ENCODE measurements at places on chromosomes 1 and 21.
A peak's percentile ranks its signal among the peaks of the same experiment; 100 is the strongest.

GRCh38 chr1:215545096-215545495, 22.0 kb upstream of the KCTD3 start:
- no peak for DNase-seq

GRCh38 chr1:6922096-6922931, 137.1 kb downstream of the CAMTA1 start:
- no peak for DNase-seq

GRCh38 chr1:23556635-23557470, 2.4 kb downstream of the ID3 start:
- no peak for DNase-seq

DNA sequence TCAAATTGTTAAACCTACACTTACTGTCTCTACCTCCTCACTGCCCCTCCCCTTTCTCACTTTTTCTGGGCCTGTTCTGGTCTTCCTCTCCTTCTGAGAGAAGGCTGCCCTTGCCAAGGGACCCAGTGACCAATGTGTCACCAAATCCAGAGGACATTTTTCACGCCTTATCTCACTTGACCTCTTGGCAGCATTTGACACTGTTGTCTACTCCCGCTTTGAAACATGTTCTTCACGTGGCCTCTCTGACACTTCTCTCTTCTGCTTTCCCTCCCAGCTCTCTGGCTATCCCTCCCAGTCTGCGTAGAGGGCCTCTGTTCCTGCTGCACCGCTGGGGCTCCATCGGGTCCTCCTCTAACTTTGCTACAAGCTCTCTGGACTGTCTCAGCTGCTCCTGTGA, 25.3 kb downstream of the KCNQ4 start:
- DNase-seq = no peak

- DNase-seq = peak; percentile 67
Observed at GRCh38 chr21:42145569-42146272, 73.2 kb upstream of the ABCG1 start.

DNA sequence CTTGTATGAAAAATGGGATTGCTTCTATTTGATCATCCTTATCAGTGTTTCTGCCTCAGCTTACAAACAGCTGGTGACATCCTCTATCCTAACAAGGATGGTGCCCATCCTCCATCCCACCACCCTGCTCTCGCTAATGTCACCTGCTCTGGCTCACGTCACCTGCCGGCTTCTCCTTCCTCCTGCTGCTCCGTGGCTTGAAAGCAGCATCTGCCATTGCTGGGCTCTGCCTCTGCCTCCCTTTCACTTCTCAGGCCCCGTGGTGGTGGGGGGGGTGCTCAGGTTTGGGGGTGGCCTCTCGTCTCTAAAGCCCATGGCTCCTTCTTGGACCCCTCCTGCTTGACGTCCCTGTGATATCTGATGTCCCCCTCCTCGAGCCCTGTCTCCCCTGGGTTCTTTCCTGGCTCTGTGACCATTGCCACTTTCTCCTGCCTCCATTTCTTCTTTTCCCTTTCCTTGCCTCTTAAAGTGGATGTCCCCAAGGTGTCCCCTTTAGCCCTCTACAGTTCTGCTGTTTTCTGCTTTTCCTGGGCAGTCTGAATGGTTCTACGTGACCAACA, 135.5 kb upstream of the ERRFI1 start:
- DNase-seq = no peak

DNA sequence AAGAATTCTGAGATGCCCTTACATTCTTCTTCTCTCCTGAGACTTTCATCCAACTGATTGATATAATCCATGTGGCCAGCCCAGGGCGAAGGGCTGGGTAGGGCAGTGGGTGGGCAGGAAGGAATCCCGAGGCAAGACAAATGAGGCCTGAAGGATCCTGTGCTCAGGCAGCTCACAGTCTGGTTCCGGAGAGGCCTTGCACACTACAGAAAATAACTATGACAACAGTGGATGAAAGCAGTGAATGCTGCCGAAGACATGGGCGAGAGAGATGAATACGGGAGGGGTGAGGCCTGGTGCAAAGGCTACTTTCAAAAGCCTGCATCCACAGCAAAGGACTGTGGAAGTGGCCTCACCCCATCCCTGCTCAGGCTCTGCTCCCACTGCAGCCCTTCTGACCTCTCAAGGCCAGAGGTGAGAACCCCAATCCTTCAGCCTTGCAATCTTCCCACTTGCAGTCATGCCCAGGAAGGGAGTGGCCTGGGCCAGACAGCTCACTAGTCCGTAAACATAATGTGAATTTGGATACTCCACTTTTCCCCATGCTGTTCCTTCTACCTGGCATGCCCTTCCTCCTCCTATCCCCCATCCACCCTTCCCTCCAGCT, 183.7 kb upstream of the EDN2 start:
- no peak for DNase-seq

- no peak for DNase-seq
Observed at GRCh38 chr1:71979882-71980281, 302.5 kb downstream of the NEGR1 start.

- no peak for DNase-seq
Observed at GRCh38 chr1:28890435-28890834, 23.9 kb upstream of the EPB41 start.

GRCh38 chr1:6753320-6754140, 31.7 kb upstream of the CAMTA1 start:
- no peak for DNase-seq

DNA sequence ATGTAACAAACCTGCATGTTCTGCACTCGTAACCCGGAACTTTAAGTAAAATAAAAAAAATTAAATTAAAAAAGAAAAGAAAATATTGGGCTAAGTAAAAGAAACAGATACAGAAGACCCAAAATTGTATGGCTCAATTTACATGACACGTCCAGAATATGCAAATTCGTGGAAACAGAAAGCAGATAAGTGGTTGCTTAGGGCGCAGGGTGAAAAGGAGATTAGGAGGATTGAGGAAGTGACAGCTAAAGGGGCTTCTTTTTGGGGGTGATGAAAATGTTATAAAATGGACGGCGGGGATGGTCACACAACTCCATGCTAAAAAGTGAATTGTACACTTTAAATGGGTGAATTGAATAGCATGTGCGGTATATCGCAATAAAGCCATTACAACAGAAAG, 27.4 kb upstream of the ZBTB21 start:
- DNase-seq = no peak

GRCh38 chr1:224831501-224831900, 98.0 kb upstream of the DNAH14 start:
- no peak for DNase-seq

- DNase-seq = no peak
Observed at GRCh38 chr1:103901072-103901471, 151.4 kb downstream of the AMY1C start.

DNA sequence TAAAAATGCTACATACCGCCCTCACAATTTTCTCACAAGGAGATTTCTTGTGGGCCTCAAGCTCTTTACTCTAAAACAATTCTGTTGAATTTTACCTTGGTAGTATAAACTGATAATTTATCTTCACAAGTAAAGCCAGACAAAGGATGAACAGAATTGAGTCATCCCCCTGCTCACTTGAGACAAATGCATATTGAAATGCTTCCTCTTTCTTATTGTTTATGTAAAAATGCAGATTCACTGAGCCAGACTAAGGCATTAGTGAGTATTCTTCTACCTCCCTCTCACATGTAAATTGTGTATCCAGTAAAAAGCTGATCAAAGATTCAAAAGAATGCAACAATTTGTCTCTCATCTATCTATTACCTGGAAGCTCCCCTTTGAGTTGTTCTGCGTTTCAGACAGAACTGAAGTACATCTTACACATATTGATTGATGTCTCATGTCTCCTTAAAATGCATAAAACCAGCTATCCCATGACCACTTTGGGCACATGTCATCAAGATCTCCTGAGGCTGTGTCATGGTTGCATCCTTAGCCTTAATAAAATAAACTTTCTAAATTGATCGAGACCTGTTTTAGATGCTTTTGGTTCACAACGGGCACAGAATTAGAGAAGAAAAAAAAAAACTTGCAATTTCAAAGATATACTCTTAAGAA, 743.1 kb upstream of the B3GALT2 start:
- no peak for DNase-seq

- DNase-seq = peak; percentile 32
Observed at GRCh38 chr1:39230261-39231190, 26.0 kb downstream of the MACF1 start.

GRCh38 chr1:200245473-200245872, 164.4 kb downstream of the ZNF281 start:
- no peak for DNase-seq

DNA sequence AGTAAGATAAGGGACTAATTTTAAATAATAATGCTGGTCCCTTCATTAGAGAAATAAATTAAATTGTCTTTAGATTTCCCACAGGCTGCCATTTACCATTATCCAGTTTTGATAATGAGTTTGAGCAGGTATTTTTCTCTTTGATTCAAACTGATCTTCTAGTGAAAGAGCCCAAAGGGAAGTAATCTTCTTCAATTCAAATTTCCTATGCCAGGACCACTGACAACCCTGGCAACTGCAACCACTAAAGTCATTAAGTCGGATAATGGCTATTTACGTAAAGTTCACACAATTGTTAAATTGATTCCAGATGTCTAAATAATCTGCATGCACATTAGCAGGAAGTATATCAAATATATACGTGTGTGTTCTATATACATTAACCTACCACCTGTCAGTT, 399.3 kb downstream of the PTPRC start:
- no peak for DNase-seq

- DNase-seq = no peak
Observed at GRCh38 chr1:25701030-25701785, 84.6 kb downstream of the MAN1C1 start.

DNA sequence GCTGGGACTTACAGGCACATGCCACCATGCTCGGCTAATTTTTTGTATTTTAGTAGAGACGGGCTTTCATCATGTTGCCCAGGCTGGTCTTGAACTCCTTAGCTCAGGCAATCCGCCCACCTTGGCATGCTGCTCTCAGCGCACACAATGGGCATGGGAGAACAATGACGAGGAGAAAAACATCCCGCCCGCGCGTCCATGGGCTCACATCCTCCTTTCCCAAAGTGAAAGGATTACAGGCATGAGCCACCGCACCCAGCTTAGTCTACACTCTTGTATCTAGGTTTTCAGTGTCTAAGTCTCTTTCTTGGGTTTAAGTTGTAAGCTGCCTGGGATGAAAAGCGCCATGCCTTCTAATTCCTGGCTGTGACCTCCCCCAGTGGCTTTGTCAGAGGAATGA, 37.9 kb downstream of the CDK18 start:
- DNase-seq = no peak

DNA sequence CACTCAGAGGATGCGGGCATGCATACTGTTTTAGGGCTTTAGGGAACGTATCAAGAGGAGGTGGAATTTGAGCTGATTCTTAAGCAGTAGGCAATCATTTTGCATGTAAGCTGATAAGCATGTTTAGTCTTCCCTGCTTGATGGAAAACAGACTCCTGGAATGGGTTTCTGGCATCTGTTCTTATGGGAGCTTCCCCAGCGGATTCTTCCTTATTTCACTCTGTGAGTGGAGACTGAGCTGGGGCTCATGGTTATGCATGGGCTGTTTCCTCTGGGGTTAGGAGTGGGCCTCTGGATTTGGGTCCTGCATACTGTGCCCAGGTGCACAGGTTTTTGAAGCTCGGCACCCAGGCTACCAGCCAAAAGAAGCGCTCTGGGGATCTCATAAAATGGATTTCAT, 93.4 kb downstream of the DIRAS3 start:
- DNase-seq = no peak

DNA sequence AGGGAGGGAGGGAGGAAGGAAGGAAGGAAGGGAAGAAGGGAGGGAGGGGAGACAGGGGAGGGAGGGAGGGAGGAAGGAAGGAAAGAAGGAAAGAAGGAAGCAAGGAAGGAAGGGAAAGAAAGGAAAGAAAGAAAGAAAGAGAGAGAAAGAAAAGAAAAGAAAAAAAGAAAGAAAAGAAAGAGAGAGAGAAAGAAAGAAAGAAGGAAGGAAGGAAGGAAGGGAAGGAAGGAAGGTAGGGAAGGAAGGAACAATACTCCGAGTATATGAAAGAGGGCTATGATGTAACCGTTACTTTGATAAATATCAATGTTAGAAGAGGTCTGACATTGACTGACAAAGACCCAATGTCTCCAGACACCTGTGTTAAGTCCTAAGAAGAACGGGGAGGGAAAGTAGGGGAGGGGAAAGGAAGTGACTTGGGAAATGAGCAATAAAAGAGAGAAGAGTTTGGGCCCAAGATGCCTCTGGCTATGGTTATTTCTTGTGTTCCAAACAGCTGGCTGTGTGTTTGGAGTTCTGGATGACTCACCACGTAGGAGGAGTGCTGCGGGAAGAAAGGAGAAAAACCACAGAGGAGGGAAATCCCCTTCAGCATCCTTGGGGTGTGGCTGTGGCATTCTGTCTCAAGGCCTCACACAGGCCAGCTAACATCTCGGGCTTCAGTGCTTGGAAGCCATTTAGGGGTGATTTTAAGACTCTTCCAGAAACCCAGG, 37.0 kb upstream of the RXRG start:
- peak; percentile 21 for DNase-seq

- no peak for DNase-seq
Observed at GRCh38 chr1:155507945-155508344, 54.7 kb downstream of the ASH1L start.

- DNase-seq = no peak
Observed at GRCh38 chr1:226027538-226028217, 28.5 kb upstream of the SDE2 start.

- DNase-seq = no peak
Observed at GRCh38 chr21:44418108-44418875, 37.0 kb upstream of the LRRC3 start.

DNA sequence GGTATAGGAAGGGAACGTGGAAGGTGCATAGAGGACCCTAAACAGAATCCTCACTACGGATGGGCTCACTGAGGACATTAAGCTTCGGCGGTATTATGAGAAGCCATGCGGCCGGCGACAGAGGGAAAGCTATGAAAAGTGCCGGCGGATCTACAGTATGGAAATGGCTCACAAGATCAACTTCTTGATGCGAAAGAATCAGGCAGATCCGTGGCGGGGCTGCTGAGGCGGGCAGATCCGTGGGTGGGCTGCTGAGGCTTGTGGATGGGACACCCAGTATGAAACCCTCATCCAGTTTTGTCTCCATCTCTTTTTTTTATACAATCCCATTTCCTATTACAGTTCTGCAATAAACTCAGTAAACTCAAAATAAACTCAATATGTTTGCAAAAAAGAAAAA, 95.8 kb downstream of the CRB1 start:
- DNase-seq = no peak

- DNase-seq = no peak
Observed at GRCh38 chr1:182278144-182279054, 113.2 kb downstream of the GLUL start.

DNA sequence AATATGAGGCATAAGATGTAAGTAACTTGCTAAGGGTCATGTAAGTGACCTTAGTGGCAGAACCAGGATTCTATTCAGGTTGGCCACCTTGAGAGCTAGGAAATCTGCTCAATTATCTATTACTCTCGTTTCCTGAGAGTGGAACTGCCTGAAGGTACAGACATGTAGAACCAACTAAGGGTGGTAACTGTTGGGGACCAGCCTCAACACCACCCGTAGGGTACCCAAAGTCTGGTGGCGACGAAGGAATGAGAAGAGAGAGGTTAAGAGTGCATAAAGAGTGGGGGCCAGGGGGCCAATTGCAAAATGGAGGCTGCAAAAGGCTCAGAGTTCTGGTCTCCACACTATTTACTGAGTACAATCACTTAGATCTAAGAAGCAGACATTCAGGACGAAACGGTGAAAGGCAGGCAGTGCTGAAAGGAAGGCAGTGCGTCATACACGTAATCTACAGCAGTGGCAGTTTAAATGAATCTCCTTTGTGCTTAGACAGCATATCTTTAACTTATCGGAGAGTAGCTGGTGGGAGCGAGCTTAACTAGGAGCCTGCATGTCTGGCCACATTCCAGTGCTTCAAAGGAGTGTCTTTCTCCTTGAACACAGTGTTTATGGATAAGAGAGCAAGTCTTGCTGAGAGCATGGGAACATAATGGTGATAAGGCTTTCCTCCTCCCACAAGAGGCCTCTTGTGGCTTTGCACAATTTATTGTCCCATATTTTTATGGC, 25.0 kb downstream of the SRSF4 start:
- DNase-seq = no peak

All from stimulated activated CD4-positive, alpha-beta T cell treated with anti-CD3 and anti-CD28 coated beads, Interleukin-2, amount 100 ng/mL, for 24 hours (primary cell).